Ovary (tissue), 10 donors: ENCODE measurements at places on chromosomes 7 and 10.
A peak's percentile ranks its signal among the peaks of the same experiment; 100 is the strongest.

- H3K27me3 ChIP-seq: no peaks in the 10 kb centered on the region
- H3K4me3 ChIP-seq: no peak overlapping the region
- H3K36me3 ChIP-seq: no peaks in the 10 kb centered on the region
These were observed 125.6 kb upstream of the FRMD4A start for GRCh38 chr10:14456218-14456869.

- no peaks in the 10 kb centered on the region for H3K4me1 ChIP-seq
- H3K36me3 ChIP-seq: no peaks in the 10 kb centered on the region
- no peak overlapping the region for H3K27ac ChIP-seq
- no peak overlapping the region for H3K4me3 ChIP-seq
- H3K27me3 ChIP-seq: no peaks in the 10 kb centered on the region
These were observed 113.9 kb downstream of the FZD1 start for GRCh38 chr7:91378131-91378530.

- H3K4me3 ChIP-seq: no peak overlapping the region
- no peak overlapping the region for H3K27ac ChIP-seq
- no peaks in the 10 kb centered on the region for H3K36me3 ChIP-seq
- no peaks in the 10 kb centered on the region for H3K4me1 ChIP-seq
These were observed 63.8 kb downstream of the ICA1 start for GRCh38 chr7:8197994-8198698.

DNA sequence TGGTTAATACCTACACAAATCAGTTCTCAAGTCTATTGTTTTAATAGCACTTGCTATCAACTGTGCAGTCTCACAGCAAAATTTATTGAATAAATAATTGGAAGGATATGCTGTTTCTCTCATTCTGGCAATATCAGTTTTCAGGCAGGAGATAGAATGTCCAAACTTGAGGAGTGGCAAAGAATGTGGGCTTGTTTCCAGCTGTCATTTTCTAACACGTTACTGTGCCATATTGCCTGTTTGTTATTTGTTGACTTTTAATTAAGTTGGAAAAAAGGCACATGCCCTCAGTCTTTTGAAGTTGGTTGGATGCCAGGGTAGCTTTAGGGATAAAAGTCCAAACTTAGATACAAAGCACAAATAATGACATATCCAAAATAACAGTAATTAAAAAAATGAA lies 52.2 kb downstream of the MAGI2 start:
- H3K27ac ChIP-seq: no peak overlapping the region
- no peak overlapping the region for H3K4me3 ChIP-seq
- no peaks in the 10 kb centered on the region for H3K4me1 ChIP-seq
- no peak for DNase-seq

DNA sequence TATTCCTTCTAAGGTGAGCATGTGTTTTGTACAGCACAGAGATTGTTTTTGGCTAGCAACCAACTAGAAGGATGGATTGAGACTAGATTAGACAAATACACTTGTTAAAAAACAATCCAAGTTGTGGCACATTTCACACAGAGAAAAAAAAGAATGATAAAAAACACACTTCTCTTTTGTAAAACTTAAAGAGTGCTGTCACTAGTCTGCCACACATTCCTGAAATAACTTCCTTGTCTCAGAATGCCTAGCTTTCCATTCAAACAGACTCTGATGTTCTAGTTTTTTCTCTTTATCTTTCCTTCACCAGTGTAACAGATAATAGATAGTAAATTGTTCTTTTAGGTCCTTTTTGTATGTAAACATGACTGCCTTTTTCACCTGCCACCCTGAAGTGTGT lies 11.4 kb downstream of the DLD start:
- H3K4me3 ChIP-seq: no peak overlapping the region
- no peaks in the 10 kb centered on the region for H3K4me1 ChIP-seq
- H3K36me3 ChIP-seq: no peaks in the 10 kb centered on the region
- no peaks in the 10 kb centered on the region for H3K27me3 ChIP-seq

GRCh38 chr7:14687777-14688176 lies 214.8 kb downstream of the DGKB start:
- DNase-seq: no peak
- no peak overlapping the region for H3K27ac ChIP-seq
- H3K4me1 ChIP-seq: no peaks in the 10 kb centered on the region
- no peaks in the 10 kb centered on the region for H3K36me3 ChIP-seq

- H3K4me1 ChIP-seq: no peaks in the 10 kb centered on the region
- H3K27me3 ChIP-seq: no peaks in the 10 kb centered on the region
- H3K36me3 ChIP-seq: no peaks in the 10 kb centered on the region
- no peak overlapping the region for H3K27ac ChIP-seq
These were observed 12.1 kb downstream of the OPN1SW start for GRCh38 chr7:128763541-128763940.

DNA sequence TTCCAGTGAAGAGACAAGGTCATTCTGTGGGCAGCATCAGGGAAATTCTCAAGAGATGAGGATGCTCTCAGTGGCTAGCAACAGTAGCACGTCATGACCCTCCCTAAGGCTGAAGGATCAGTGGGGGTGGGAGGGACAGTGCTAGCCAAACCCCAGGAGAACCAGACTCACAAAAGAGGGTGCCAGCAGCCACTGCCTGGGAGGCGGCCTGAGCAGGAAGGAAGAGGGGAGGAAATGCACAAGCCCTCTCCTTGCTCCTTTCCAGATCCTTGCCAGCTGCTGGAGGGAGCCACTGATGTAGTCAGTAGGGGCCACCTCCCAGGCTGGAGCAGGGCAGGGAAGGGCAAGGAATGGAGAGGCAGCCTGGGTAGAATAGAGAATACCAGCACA lies 302.7 kb downstream of the RPS24 start:
- no peaks in the 10 kb centered on the region for H3K27me3 ChIP-seq
- H3K4me1 ChIP-seq: peaks cover 13% of the 10 kb centered on the region
- H3K27ac ChIP-seq: no peak overlapping the region
- no peaks in the 10 kb centered on the region for H3K36me3 ChIP-seq
- peak; percentile 23 for DNase-seq
- H3K4me3 ChIP-seq: no peak overlapping the region

DNA sequence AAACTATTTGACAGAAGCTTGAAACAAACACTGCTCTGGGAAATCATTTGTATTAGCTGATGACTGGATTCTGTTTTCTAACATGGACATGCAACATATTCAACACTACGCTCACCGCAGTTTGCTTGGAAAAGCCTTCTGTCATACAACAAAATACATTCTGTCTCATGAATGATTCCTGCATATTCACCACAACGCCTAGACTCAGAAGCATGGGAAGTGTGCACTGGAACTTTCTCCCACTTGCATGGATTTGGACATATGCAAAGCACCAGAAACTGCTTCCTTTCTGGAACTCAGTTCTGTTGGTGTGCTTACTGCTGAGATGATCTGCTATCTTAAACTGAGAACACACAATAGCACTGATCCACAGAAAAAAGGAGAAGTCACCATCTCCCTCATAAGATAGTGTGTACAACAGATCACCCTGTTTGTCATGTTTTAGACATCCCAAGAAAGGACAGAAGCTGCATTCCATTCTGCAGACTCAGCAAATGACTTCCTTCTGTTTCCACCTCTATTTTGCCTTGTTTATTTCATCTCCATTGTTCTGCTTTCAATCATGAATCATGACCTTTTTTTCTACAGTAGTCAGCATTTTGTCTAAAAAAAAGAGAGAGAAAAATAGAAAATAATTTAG lies 115.8 kb downstream of the HTR7 start:
- no peaks in the 10 kb centered on the region for H3K4me1 ChIP-seq
- H3K4me3 ChIP-seq: no peak overlapping the region
- no peak for DNase-seq
- no peaks in the 10 kb centered on the region for H3K36me3 ChIP-seq

DNA sequence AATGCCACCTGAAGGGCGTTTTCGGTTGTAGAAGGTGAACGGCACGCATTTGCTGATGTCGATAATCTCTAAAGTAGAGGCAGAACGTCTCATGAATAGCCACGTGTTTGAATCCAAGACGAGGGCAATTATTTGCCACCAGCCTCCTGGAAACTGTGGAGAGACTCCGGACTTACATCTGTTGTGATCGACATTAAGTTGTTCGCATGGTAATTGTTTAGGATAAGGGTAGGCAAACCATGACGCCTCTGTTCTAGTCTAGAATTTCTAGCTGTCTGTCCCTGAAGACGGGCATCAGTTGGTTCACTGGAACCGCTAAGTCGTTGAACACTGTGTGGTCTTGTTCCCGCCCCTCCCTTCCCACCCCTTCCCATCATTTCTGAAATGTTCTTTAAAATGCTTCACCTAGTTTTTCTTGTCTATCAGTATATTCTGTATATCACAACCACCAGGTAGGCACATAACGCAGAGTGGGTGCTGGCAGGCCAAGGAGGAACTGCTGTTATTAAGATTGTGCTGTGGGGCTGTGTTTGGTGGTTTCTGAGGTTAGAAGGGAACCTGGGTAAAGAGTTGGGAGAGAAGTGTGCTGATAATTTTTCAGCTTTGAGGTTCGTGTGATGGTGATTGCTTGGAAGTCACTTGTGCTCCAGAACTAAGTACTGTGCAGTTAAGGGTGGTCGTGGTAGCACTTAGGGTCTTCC lies 1.2 kb downstream of the UBE3C start:
- no peaks in the 10 kb centered on the region for H3K36me3 ChIP-seq
- DNase-seq: no peak
- peak overlapping the region; percentile 64 for H3K4me3 ChIP-seq
- no peaks in the 10 kb centered on the region for H3K27me3 ChIP-seq
- peaks cover 13% of the 10 kb centered on the region for H3K4me1 ChIP-seq

GRCh38 chr7:149245244-149245643 lies 5.8 kb downstream of the ZNF212 start:
- no peak overlapping the region for H3K4me3 ChIP-seq
- H3K36me3 ChIP-seq: no peaks in the 10 kb centered on the region
- H3K4me1 ChIP-seq: peaks cover 7% of the 10 kb centered on the region
- no peak for DNase-seq
- no peaks in the 10 kb centered on the region for H3K27me3 ChIP-seq
- H3K27ac ChIP-seq: no peak overlapping the region

GRCh38 chr7:102834999-102835398 lies 77.8 kb upstream of the LRRC17 start:
- H3K27me3 ChIP-seq: no peaks in the 10 kb centered on the region
- no peaks in the 10 kb centered on the region for H3K36me3 ChIP-seq
- no peak for DNase-seq
- H3K4me1 ChIP-seq: peaks cover 6% of the 10 kb centered on the region
- H3K27ac ChIP-seq: no peak overlapping the region

GRCh38 chr10:14712991-14713424 lies 61.7 kb downstream of the FAM107B start:
- no peaks in the 10 kb centered on the region for H3K36me3 ChIP-seq
- no peaks in the 10 kb centered on the region for H3K27me3 ChIP-seq
- H3K4me3 ChIP-seq: no peak overlapping the region
- no peak overlapping the region for H3K27ac ChIP-seq
- DNase-seq: no peak
- no peaks in the 10 kb centered on the region for H3K4me1 ChIP-seq

DNA sequence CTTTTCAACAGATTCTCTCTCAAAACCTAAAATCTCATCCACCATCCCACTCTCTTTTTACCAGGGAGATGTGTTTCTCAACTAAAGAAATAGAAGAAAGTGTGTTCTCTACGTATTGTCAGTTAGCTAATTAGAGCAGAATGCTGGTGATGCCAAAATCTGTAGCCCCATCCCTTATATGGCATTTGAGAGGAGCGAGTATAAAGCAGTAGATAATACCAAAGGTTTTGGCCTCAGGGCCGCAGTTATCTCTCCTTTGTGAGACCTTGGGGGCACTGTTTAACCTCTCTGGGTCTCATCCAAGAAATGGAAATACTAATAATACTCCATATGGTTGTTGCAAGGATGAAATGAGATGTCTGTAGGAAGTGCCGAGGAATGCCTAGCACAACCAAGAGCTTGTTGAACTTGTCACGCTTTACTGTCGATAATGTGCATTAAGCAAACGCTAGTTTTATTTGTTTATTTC lies 456 bp upstream of the DLD start:
- H3K27ac ChIP-seq: peak overlapping the region; percentile 87
- peak overlapping the region; percentile 80 for H3K4me3 ChIP-seq
- no peaks in the 10 kb centered on the region for H3K27me3 ChIP-seq
- DNase-seq: no peak

GRCh38 chr7:55140221-55140940 lies 121.6 kb downstream of the EGFR start:
- H3K27me3 ChIP-seq: no peaks in the 10 kb centered on the region
- H3K4me1 ChIP-seq: peaks cover 3% of the 10 kb centered on the region
- no peak overlapping the region for H3K27ac ChIP-seq
- DNase-seq: no peak
- no peaks in the 10 kb centered on the region for H3K36me3 ChIP-seq
- no peak overlapping the region for H3K4me3 ChIP-seq

GRCh38 chr7:142301923-142302550 lies 44.2 kb upstream of the PRSS58 start:
- no peaks in the 10 kb centered on the region for H3K36me3 ChIP-seq
- no peaks in the 10 kb centered on the region for H3K4me1 ChIP-seq

GRCh38 chr7:158044482-158044823 lies 543.2 kb downstream of the PTPRN2 start:
- no peaks in the 10 kb centered on the region for H3K4me1 ChIP-seq
- no peaks in the 10 kb centered on the region for H3K27me3 ChIP-seq
- no peak overlapping the region for H3K27ac ChIP-seq
- no peak overlapping the region for H3K4me3 ChIP-seq

DNA sequence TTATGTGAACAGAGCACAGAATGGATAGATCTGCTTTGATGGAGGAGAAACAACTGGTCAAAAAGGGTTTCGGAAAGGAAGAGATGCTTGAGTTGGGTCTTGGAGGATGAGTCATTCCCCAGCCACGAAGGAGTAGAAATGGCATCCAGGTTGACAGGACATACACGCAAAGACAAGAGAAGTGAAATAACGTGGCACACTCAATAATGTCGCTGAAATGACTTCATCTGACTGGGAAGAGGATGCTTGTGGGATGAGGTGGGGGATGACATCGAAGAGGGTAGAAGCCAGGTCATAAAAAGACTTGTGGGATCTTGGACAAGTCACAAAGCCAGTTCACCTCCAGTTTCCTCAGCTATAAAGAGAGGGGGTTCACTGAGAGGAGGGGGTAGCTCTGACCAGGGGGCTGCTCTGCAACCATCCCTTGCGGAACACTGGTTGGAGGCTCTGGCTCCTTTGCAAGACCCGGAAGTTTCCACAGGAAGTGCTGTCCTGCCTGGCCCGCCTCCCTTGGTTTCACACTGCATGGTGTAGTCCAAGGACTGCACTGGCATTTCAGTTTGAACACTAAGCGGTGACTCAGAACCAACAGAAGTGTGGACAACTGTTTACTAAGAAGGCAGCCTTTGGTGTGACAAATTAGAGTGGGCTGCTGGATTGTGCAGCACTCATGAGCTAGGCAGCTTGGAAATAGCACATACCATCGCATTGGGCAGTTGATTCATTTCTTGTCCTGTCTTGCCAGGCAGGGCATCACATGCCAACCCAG lies 189.9 kb upstream of the ADO start:
- no peak overlapping the region for H3K4me3 ChIP-seq
- no peaks in the 10 kb centered on the region for H3K4me1 ChIP-seq
- DNase-seq: no peak
- H3K27ac ChIP-seq: no peak overlapping the region
- H3K27me3 ChIP-seq: no peaks in the 10 kb centered on the region
- H3K36me3 ChIP-seq: no peaks in the 10 kb centered on the region

- no peaks in the 10 kb centered on the region for H3K36me3 ChIP-seq
- no peak overlapping the region for H3K4me3 ChIP-seq
- no peak overlapping the region for H3K27ac ChIP-seq
These were observed 9.0 kb upstream of the EBF3 start for GRCh38 chr10:129972966-129973673.
